ENCODE measurements at places on chromosomes 6 and 20.

DNA sequence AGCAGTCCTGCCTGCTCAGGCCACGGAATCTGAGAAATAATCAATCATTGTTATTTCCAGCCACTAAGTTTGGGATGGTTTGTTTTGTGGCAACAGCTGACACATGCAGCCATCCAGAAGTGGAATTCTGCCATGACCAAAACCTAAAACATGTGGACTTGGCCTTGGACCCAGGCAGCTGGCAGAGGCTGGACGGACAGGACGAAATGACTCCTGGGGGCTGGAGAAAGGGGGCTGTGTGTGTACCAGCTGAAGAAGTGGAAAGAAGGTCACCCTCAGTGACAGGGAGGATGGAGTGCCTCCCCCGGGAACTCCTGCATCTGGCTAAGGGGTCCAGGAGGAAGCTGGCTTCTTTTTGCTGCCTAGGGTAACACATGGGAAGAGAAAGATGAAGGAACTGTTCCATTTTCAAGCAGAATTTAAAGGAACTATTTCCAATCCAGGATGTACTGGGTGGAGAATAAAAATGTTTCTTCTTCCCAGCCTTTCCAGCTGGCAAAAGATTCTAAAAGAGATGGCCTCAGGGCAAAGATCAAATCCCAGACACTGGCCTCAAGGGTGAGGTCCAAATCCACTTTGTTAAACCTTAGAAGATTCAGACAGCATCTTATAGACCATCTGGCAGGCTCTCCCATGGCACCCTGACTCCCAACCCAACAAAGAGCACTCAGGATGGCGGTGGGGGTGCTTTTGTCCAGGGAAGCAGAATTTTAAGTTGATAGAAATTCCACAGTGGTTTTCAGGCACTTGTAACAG, 14.3 kb downstream of the SERPINB6 start:
- no peak for DNase-seq

DNA sequence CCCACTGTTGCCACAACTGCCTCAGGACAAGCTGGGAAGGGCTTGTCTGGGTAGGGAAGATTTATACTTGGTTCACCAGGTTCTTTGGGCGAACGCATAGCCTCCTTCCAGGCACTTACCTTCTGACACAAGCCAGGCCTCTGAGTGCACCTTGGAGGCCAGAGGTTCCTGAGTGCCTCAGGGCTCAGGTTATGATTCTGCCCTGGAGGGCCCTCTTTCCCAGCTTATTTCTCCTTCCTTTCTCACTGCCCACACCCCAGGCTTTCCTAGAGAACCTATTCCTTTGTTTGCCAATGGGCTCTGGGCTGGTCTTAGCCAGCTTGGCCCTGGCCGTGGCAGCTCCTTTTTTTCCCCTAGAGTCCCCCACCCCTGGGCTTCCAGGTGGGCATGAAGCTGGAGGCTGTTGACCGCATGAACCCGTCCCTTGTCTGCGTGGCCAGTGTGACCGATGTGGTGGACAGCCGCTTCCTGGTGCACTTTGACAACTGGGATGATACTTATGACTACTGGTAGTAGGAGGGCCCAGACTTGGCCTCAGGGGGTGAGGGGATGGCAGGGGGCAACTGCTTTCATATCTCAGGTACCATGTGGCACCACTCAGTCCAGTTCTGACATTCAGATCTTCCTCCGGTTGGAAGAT, 25.0 kb downstream of the L3MBTL1 start:
- no peak for DNase-seq

DNA sequence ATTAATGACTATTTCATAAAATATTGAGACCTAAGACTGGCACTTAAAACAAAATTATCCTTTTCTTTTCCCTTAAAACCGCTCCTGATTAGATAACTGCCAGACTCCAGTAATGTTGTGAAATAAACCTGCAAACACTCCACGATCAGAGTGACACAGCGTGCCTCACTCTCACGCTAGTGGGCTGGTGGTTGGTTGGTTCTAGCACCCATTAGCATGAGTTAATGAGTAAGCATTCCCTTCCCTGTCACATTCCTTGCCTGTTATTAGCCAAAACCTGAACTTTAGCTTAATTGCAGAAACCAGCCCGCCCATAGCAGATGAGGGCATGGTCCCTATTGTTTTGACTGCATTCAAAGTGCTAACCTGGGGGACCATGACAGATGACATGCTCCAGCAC, 193.4 kb downstream of the CD83 start:
- DNase-seq = no peak

DNA sequence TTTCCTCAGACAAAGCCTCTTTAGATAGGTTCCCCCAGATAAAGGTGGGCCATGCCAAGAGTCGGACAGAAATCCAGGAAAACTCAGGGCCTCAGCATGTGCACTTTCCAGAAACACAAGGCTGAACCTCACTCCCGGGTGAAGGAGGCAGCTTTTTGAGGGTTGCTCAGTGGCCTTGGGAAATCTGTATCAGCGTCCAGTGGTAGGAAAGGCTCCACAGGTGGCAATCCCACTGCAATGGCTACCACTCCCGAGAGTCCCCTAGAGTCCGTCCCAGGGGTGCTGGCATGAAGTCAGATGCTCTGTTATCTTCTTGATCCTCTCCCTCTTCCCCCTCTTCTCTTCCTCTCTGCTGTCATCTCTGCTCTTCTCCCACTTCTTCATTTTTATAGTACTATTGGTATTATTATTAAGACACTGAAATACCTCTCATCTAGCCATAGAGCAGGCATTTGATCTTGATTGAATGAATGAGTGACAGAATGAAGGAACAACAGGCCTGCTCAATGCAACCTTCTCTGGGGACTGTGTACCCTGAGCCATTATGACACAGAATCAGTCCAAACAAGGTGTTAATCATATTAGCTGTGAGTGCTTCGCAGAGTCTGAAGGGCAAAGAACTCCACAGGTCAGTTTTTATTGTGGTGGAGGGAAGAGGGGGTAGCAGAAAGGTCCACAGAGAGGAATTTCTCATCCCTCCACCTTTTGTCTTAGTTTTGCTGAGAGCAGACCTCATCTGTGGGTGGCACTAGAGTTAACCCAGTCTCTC, 13.3 kb downstream of the SLC22A1 start:
- no peak for DNase-seq

- DNase-seq = no peak
These were observed 11.3 kb downstream of the MOCS3 start for GRCh38 chr20:50969912-50970311.

GRCh38 chr6:73054958-73055357, 170.3 kb downstream of the KHDC1L start:
- no peak for DNase-seq

- DNase-seq = no peak
These were observed 145.8 kb upstream of the CCN2 start for GRCh38 chr6:132096996-132097395.

DNA sequence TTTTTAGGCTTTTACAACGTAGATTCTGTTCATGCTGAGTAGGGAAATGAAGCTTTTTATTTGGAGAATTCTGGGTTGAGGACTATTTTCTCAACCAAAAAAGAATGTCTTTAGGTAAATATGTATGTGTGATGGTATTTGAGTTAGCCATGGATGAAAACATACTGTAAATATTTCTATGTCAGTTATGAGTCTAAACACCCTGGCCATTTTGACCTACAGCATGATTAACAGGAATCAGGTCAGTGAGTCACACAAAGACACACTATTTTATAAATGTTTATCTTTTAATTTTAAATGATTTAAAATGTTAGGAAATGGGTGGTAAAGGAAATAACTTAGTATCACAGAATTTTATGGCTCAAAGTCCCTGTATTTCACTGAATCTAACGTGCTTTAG, 851.7 kb upstream of the MAP3K7 start:
- DNase-seq = no peak

GRCh38 chr6:105680131-105680530, 277.2 kb upstream of the PREP start:
- DNase-seq = no peak

DNA sequence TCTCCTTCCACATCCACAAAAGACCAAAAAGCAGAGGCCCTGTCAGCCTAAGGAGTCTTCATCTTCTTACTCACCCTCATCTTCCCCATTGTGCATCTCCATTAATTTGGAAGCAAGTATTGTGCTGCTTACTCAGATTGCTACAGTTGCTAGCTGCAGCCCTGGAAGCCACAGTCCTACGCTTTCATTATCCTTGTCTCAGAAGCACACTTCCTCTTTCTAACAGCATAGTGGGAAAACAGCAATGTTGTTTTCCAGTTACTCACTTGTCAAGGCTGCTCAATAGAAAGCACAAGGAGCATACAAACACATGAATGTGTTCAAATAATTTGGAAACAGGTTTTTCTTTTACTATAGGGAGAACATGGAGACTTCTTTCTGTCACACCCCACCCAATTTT, 76.6 kb upstream of the RBM24 start:
- DNase-seq = no peak

GRCh38 chr6:107399935-107400334, 59.4 kb downstream of the PDSS2 start:
- DNase-seq = no peak

GRCh38 chr6:4581468-4582385, 194.5 kb upstream of the CDYL start:
- DNase-seq = no peak

- DNase-seq = no peak
These were observed 297.9 kb downstream of the UTRN start for GRCh38 chr6:144582939-144583613.

GRCh38 chr20:584161-584970, 25.7 kb downstream of the TCF15 start:
- no peak for DNase-seq

DNA sequence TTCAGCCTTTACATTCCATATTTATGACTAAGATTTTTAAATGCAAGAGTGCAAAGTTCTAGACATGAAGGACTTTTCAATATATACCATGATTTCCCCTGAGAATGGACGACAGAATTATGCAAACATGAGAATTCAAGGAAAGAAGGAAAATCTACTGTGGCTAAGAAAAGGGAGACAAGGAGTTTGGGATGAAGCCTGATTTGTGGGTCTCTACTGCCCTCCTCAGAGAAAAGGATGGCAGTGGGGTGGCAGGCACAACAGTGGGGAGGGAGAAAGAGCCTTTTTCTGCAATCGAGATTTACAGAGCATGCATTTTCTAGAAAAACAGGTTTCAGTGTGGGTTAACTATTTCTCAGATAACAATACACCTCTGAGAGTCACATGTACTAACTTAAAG, 466.9 kb upstream of the NRSN1 start:
- no peak for DNase-seq

DNA sequence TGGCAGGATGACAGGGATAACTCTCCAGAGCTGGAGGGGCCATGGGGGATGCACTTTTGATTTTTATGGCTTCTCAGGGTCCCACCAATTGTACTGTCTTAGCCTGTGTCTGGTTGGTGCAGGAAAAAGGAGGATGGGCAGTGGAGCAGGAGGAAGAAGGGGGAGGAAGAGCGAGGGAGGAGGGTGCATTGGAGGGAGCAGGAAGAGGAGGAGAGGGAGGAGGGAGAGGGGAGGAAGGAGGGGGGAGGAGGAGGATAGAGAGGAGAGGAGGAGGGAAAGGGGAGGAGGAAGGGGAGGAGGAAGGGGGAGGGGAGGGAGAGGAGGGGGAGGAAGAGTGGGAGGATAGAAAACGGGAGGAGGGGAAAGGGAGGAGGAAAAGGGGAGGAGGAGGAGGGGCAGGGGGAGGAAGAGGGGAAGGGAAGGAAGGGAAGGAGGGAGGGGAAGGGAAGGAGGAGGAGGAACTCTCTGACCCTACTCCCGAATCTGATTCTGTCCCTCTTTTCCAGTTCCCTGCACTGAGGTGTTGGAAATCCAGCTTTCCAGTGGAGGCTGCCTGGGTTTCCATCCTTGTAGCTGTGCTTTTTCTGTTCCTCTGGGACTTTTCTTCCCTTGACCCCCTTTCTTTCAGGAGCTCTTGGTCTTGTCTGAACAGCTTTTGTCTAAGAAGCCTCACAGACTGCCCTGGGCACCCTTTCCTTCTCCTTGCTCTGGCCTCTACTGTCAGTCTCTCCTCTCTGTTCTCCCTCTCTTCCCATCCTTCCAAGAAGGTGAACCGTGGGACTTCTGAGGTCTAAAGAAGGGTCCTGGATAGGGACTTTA, 149.4 kb downstream of the DHX35 start:
- DNase-seq = no peak

DNA sequence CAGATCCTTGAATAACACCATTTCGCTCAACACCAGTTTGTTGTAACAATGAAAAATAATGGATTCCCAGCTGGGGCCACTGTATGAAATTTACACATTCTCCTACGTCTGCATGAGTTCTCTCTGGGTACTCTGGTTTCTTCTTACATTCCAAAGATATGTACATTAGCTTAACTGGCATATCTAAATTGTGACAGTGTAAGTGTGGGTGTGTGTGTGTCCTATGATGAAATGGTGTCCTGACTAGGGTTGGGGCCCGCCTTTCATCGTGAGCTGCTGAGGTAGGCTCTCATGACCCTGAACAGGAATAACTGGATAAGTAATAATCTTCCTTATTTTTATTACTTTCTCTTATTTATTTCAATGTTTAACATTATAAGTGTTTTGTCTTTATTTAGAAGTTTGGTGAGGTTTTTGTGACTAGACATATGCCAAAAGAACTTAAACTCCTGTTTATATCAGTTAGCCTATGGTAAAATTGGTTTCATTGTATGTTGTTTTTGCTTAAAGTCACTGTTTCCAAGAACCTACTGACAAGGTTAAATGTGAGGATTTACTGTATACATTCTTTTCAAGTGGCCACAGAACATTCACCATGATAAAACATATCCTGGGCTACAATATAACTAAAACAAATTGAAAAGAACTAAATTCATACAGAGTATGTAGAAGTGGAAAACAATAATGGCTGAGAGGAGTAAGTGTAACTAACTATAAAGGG, 42.4 kb downstream of the RBL1 start:
- no peak for DNase-seq

DNA sequence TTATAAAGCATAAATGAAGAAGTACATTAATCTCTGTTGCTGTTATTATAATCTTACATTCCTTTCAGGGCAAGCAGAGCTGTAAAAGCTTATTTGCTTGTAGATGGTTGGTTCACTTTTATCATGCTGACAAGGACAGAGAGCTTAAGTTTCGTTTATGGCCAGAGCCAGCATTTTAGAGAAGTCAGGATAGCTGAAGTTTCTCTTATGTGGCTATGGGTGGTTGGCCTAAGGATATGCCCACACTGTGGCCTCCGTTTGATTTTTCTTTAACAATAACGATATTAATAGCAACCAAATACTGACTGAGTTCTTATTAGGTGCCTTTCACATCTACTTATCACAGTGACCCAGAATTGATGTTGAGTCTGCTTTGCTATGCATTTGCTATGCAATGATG, 78.5 kb downstream of the FARS2 start:
- DNase-seq = no peak

GRCh38 chr6:154367336-154367735, 10.7 kb upstream of the IPCEF1 start:
- DNase-seq = no peak

DNA sequence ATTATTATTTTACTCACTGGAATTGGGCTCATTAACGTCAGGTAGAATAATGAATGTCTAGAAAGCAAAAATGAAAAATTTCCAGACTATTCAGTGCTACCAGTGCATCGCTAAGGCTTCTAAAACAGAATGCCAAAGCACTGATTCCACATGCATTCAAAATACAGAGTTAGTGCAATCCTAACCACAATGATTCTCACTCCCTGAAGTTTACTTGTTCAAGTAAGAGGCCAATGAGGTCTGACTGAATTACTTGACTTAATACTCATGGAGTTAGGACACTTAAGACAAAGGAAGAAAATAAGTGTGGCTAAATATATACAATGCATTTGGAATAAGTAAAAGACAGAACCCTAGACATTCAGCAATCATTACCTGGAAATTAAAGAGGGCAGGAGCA, 220.5 kb downstream of the PKHD1 start:
- DNase-seq = no peak

GRCh38 chr6:159359581-159360297, 190.5 kb downstream of the FNDC1 start:
- DNase-seq = no peak

- no peak for DNase-seq
These were observed 1017.3 kb downstream of the KIF16B start for GRCh38 chr20:15555913-15556312.

GRCh38 chr6:26309731-26310142, 55.3 kb upstream of the BTN3A2 start:
- no peak for DNase-seq

Data from NCI-H187 treated with DMSO at 0.1 percent for 48 hours (cell line).